Uterus (tissue), 4 donors: ENCODE measurements at places on chromosomes 3 and 15.

DNA sequence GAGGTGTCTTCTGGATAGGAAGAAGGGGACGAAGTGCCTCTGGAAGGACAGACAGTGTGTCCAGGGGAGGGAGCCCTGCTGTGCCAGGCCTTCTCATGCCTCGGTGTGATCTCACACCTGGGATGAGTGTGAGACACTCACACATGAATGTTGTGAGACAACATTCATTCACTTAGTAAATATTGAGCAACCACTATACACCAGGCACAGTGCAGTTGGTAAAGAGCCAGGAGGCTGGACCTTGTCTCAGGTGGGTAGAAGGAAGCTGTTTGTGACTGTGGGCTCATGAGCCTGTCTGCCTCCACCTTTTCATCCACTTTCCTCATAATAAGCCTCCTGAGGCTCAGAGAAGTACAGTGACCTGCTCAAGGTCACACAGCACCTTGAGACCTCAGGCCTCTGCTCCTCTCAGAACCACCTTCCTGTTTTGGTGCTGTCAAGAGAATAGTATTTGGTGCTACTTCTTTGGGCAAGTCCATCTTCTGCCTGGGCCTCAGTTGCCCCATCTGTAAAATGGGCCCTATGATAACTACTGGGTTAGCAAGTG is 20.9 kb downstream of the SLC6A6 start:
- DNase-seq: no peak

DNA sequence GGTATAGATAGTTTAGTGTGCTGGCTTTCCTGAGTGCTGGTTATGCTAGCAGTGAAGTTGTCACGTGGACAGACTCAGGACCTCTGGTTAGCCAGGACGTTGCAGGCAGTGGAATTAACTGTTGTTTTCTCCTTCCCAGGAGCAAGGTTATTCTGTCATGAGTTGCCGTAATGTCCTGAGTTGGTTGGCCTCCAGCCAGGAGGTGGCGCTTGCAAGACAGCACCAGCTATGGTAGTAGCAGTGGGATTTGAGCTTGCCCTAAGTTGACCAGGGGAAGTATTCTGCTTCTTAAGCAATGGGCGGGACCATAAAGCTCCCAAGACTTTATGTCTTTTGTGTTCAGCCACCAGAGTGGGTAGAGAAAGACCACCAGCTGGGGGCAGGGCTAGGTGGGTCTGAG is 240.7 kb upstream of the DNAJC19 start:
- DNase-seq: no peak

DNA sequence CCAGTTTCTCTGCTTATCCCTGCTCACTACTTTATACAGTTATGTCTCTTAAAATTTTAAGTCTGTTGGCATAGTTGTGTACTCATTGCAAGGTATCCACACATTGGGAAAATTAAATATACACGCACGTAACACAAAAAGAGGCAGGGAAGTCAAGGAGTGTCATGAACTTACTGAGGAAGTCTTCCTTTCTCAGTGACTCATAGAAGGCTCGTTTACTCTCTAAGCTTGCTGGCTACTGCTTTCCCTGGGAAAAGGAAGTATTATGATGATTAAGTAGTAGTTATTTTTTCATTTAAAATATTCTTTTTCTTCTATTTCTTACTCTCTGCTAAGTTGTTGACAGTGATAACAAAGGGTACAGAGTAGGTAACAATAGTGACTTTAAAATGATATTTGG is 287.3 kb downstream of the UBE2E2 start:
- no peak for DNase-seq

DNA sequence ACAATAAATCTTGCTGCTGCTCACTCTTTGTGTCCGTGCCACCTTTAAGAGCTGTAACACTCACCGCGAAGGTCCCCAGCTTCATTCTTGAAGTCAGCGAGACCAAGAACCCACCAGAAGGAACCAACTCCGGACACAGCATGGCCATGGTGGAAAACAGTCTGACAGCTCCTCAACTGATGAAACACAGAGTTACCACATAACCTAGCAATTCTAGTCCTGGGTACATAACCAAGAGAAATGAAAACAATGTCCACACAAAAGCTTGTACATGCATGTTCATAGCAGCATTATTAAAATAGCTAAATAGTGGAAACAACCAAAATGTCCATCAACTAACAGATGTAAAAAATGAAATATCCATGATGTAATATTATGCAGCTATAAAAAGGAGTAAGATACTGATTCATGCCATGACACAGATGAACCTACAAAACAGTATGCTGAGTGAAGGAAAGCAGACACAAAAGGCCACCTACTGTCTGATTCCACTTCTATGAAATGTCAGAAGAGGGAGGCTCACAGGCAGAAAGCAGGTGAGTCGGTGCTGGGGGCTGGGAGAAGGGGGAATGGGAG is 36.8 kb downstream of the VGLL4 start:
- no peak for DNase-seq

DNA sequence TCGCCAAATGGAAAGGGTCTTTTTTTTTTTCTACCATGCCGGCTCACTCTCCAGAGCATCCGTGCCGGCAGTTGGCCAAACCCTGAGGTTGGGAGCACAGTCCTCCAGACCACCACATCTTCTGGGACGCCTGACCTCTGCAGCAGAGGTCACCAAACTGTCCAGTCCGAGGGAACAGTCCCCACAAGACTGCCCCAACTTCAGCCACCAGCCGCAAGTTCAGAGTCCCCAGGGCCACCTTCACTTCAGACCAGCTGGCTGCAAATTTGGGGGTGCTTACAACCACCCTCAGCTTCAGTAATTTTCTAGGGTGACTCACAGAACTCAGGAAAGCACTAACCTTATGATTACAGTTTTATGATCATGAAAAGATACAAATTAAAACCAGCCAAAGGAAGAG is 28.9 kb downstream of the PLA2G4D start:
- no peak for DNase-seq

DNA sequence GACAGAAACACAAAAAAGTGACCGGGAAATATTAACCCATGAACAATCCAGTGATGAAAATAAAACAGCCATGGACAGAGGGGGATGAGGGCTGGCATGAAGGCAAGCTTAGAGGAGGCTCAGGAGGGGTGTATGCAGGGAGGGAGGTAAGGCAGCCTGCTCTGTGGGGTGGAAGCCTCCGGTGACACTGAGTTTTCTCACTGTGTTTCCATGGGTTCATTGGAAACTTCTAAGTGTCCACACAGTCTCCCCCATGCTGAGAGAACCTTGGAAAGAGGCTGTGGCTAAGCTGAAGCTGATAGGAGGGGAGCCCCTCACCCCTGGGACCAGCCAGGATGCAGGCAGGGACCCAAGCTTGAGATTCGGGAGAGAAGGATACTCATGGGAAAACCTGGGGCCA is 6.8 kb upstream of the SKOR1 start:
- no peak for DNase-seq

DNA sequence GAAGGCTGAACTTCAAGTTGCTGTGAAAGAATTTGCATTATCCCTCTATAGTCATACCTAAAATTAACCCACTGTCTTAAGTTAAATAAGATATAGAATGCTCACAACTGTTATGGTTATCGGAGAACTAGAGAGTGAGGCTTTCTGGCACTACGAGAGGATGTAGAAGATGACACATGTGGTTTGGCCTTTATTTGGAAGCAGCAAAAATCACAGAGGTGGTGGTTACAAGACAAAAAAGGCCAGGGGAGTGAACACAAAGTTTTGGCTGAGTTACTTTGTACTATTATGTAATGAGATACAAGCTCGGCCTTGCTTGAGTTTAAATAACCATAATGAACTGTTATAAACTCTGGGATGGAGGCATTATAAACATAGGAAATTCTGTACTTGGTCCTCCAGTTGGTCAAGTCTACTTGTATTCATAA is 78.3 kb upstream of the ICE2 start:
- no peak for DNase-seq

DNA sequence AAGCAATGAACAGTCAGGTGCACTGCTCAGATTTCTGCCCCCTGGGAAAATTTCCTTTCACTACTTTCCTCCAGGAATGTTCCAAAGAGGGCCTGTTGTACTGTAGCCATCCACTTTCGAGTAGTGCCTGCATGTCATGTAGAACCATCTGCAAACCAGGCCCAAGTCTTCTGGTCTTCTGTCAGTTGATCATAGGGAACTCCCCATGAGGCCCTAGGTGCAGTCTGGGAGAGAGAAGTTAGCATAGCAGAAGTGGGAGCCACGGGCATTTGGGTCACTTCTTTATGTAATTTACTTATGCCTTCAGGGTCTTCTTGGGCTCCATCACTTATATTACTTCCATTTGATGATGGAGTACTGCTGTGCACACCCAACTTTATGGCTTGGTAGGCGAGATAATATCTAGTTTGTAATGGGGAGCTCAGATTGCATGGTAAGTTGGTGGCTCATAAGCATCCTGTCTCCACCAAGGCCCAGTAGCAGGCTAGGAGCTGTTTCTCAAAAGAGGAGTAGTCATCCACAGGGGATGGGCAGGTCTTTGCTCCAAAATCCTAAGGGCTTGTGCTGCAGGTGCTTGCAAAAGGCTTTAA is 151.4 kb downstream of the NFKBIZ start:
- DNase-seq: no peak

GRCh38 chr15:48394970-48395369 is 63.7 kb downstream of the DUT start:
- DNase-seq: no peak

- no peak for DNase-seq
Measured at GRCh38 chr3:63654931-63655330, 2.5 kb downstream of the SNTN start.

DNA sequence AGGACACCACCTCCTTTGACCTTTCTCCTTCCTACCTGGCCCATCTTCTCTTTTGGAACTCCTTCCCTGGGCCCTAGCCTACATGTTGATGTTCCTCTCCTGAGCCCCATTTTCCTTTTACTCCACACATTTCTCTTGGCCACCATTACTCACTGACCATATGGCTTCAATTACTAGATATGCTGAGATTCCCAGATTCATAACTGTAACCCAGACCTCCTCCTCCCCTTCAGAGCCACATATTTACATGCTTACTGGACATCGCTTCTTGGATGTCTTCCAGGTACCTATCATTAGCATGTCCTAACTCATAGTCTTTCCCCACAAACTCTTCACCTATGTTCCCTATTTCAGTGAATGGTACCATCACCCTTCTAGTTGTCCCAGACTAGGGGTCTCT is 24.4 kb upstream of the TRIM59 start:
- no peak for DNase-seq

- no peak for DNase-seq
Measured at GRCh38 chr3:11699083-11699427, 55.3 kb upstream of the VGLL4 start.

- DNase-seq: no peak
Measured at GRCh38 chr3:37542772-37543449, 318.8 kb upstream of the CTDSPL start.

DNA sequence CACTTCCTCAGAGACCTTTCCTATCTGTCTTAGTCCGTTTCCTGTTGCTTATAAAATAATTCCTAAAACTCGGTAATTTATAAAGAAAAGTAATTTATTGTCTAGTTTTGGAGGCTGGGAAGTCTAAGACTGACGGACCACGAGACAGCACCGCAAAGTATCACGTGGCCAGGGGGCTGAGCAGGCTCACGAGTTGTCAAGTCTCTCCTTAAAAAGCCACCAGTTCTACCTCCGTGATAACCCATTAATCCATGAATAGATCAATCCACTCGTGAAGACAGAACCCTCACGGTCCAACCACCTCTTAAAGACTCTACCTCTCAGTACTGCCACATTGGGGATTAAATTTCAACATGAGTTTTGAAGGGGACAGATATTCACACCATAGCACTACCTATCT is 821 bp downstream of the LINS1 start:
- no peak for DNase-seq

GRCh38 chr3:114411811-114412803 is 118.3 kb downstream of the TIGIT start:
- no peak for DNase-seq

DNA sequence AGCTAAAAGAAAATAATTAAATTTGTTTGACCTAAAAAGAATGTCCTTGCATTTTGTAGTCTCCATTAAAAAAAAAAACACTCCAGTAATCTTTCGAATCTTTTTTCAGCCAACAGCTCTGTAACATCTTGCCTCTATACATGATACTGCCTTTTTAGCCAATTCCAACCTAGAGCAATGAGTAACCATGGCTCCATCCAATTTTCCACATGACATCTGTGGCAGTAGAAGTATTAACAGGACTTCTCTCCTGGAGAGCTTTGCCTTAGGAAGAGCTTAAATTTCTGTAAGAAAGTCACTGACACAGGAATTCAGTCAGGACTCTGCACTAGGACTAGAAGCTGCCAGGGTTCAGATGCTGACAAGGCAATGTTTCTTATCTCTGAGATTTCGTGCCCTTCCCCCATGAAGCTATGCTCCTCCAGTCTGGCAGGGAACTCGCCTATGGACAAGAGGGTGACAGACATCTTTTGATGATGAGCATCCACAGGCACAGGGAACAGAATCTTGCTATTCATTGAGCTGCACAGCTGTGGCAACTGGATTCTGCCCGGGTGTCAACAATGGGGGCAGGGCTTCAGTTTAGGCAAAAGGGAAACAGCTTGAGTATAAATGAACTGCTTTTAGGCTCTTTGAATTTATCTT is 81.8 kb downstream of the ALCAM start:
- DNase-seq: no peak

DNA sequence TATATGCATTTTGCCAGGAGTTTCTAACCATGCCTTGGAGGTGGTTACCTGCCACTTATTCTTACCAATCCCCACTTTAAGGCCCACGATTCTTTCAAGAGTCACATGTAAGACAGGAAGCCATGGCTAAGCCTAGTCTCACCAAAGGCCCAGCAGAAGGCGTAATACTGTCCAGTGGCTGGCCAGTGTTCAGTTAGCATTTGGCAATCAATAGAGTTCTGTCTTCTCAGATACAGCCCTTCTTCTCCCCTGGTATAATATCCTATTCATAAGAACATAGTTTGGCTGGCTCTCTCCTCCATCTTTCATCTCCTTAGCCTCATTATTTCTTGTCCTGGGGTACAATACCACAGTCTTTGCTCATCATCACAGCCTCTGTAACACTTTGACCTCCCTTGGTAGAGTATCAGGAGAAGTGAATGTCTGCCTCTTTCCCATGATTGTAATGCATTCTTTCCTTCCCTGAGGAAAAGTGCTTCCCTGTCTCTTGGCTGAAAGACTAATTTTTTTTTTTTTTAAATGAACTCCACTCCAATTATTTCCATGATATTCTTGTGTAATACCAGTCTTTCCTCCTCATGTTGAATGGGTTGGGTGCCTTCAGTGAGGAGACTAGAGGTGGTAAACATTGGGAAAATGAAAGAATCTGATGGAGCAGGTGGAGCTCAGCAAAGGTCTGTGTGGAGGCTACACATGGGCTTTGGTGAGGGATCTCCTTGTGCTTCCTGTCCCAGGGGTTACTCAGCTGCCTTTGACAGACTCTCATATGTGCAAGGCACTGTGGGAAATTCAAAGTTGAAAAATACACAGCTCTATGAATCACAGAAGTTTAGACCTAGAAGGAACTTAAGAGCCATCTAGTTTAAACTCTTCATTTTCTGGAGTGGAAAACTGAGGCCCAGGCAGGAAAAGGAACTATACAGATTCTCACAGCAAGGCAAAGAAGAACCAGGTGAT is 218.2 kb downstream of the P3H2 start:
- DNase-seq: no peak

- no peak for DNase-seq
Measured at GRCh38 chr15:91196768-91197167, 96.7 kb downstream of the SV2B start.

- DNase-seq: no peak
Measured at GRCh38 chr15:63752075-63752684, 81.6 kb downstream of the HERC1 start.
